ENCODE measurements at places on chromosomes 13 and 19. TPM values are rescaled to one million over a fixed set of nuclear protein-coding genes. Genes with fewer than 3 reads are reported as not detected.

Gene GGN
- 0.74 TPM for total RNA-seq

Gene IL12RB1
- total RNA-seq: 41.7 TPM

Gene AXL
- not detected for total RNA-seq

Gene TICAM1
- total RNA-seq: 26.7 TPM

Gene OVOL3
- total RNA-seq: not detected

Gene RAB3A
- total RNA-seq: 6.9 TPM

Gene FSD1
- 23.2 TPM for total RNA-seq

Gene GCDH
- 43.8 TPM for total RNA-seq

Gene OSCAR
- not detected for total RNA-seq

DNA sequence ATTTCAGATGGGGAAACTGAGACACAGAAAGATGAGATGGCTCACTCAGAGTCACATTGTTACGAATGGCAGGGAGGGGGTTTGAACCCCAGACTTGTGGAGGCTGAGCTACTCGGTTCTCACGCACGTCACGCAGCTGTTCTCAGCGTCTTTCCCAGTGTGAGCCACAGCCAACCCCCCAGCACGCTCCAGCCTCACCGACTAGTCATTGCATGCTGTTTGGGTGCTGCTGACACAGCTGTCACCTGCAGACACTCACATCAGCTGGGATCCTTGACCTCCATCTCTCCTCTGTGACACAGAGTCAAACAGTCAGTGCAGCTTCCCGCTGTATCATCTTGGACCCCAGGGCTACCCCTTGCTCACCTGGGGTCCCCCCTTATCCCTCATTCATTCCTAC is 2.4 kb upstream of the NCAN start:
- DNase-seq: no peak

- DNase-seq: no peak
These were observed 71.7 kb downstream of the TUBGCP3 start for GRCh38 chr13:112516218-112516617.

DNA sequence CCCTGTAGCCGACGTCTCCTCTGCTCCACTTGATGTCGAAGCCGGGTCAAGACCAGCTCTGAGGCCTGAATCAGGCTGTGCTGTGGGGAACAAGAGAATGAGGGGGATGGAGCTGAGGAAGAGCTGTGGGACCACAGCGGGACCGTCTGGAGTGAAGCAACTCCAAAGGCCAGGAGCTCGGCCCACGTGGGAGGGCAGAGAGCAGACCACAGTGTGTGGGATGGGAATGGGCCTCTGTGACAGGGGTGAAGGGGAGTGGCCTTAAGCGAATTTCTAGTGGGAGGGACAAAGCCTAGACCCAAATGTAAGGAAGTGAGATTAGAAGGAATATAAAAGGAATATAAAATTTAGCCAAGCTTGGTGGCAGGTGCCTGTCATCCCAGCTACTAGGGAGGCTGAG is 3.8 kb upstream of the SLC8A2 start:
- DNase-seq: no peak

DNA sequence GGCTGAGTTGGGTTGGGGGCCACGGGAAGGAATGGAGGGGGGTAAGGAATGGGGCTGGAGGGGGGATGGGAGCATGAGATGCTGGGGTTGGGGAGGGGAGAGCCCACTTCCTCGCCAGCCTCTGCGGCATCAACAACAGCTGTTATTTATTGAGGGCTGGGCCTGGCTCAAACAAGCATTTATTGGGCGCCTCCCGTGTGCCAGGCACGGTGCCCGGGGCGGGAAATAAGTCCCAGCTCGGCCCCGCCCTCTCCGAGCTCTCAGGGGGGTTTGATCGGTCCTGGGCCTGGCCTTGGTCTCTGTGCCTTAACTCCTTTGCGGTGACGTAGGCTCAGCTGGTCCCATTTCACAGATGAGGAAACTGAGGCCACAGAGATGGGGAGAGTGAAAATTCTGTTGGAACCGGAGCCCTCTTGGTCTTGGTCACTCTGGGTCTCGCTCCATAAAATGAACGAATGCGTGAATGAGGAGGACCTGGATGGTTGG is 919 bp upstream of the ADAMTS10 start:
- DNase-seq: no peak

- DNase-seq: no peak
These were observed 83.6 kb downstream of the KL start for GRCh38 chr13:33099860-33100259.

DNA sequence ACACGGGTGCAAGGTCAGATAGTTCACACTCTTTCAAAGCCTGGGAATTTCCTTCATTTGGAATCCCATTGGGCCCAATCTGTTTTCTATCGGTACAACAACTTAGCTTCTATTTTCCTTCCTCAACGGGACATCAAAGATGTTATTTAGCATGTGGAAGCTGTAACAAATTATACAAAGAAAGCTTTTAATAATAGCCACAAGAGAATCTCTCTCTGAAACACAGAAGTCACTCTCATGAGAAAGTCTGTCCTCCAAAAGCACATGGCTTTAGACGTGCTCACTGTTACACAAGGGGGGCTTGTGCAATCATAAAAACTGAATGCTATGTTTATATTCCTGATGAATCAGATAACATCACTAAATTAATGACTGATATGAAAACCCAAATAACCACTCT is 28.9 kb upstream of the CYSLTR2 start:
- no peak for DNase-seq

DNA sequence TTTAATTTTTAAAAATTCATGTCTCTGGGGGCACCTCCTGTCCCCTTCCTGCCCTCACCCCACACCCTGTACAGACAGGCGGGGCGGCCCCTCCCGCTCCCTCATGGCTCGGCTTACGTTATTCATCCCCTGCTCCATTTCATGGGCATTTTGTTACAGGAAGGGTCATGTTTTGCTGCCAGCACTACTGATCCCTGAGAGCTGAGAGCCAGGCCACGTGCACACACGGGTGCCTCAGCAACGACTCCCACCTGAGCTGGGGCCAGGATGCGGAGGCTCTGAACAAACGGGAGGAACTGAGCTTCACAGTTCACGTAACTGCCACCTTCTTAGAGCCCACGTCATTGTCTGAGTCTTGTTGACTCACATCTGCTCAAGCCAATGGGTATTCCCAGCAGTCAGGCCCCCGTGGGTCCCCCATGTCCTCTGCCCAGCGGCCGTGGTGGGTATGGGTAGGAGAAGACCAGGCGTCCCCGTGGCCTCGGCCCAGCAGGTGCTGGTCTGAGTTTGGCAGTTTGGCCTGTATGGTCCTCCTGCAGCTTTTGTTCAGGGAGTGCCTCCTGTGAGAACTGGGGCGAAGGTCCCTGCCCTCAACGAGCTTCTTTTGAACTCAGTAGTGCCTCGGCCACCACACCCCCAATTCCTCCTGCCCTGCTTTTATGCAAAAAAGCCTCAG is 16.4 kb upstream of the TMEM255B start:
- DNase-seq: no peak

- no peak for DNase-seq
These were observed 37.0 kb upstream of the MAP3K10 start for GRCh38 chr19:40154121-40154680.

DNA sequence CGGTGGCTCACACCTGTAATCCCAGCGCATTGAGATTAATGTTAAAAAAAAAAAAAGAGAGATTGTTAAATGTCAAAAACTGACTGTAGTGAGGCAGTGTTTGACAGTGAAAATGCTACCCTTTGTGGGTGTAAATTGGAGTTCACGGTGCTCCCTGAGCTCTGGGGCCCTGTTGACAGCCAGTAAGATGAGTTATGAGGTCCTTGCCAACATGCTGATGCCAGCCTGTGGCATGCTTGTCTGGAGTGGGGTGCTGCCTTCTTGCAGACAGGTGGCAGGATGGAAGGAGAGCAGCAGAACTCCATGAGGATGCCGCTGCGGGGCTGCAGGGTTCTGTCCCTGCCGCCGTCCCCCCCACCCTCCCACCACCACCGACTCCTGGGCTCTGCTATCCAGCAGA is 25.9 kb downstream of the PRAM1 start:
- no peak for DNase-seq

DNA sequence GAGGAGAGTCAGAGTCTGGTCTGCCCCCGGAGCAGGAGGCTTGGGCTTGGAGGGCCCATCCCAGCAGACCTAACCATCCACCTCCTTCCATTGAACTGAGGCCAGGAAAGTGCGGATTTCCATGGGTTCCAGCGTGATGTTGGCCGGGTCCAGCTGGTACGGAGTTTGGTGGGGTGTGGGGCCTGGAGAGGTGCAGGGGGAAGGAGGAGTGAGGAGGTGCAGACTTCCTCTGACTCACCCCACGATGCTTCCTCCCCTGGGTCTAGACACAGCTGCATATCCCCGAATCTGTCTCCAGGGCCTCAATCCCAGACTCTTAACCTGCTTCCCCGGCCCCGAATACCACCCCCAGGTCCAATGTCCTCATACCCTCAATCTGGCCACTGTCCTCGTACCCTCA is 20.0 kb downstream of the MAN2B1 start:
- DNase-seq: no peak

DNA sequence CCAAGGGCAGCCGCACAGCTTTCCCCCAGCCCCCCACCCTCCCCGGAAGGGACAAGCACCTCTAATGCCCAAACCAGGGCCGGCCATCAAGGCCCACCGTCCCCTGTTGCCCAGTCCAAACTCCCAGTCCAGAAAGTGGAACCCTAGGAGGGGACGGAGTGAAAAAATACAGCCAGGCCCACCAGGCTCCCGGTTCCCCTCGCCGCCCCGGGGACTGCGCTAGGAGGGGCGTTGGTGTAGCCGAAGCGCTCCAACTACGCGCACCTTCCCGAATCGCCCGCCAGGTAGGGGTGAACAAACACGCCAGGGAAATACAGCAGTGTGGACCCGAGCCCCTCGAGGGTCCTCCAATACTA is 1.3 kb downstream of the KLF16 start:
- no peak for DNase-seq

DNA sequence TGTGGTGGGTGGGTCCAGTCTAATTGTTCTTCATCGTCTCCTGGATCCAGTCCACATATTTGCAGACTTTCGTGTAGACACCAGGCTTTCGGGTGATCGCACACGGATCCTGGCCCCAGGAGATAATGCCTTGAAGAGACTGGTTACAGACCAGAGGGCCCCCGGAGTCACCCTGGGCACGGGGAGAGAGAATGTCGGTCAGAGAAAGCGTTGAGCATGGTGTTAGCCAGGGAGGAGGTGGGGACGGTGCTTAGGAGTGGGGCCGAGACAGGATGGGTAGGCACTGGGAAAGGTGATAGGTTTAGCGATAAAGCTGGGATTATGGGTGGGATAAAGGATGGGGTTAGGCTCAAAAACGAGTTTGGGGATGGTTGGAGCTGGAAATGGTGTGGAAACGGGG is 3.0 kb upstream of the KLK10 start:
- no peak for DNase-seq

DNA sequence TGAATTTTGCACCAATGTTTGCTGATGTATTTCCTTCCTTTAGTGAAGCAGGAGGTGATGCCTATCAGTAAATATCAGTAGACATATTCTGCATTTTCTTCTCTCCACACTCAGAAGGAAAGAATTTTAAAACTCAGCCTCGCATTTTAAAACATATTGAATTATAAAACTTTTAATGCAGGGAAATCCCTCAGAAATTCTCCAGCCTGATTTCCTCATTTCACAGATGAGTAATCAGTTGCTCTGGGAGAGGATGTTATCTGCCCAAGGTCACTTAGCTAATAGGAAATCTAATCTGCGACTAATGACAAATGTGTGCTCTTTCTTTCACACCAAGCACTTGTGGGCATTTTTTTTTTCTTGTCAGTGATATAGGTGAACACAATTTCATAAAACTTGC is 320.6 kb downstream of the ITGBL1 start:
- DNase-seq: no peak

DNA sequence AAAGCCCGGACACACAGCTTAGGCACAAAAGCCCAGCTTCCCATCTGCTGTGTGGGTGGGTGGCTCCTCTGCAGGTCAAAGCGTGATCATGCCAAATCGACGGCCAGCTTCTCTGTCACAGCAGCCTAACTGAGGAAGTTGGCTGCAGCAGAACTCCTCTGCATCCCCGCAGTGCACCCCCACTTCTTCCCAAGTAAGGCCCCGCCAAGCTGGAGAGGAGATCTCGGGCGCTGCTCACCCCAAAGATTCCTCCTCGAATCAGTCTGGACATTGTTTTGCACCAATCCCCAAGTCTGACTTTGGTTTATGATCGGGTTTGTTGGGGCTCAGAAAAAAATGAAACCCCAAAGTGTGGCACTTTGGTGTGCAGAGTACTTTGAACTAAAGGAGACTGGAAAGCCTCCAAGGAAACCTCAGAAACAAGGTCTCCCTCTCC is 19.7 kb upstream of the CPB2 start:
- peak; percentile 15 for DNase-seq

- DNase-seq: no peak
These were observed 15.8 kb downstream of the CPB2 start for GRCh38 chr13:46088821-46089562.

GRCh38 chr13:24087605-24088225 is 72.8 kb upstream of the SPATA13 start:
- DNase-seq: no peak

GRCh38 chr13:111022886-111023285 is 92.2 kb upstream of the ARHGEF7 start:
- DNase-seq: no peak

- no peak for DNase-seq
These were observed 133.4 kb upstream of the NBEA start for GRCh38 chr13:34808649-34809048.

GRCh38 chr13:45310341-45311131 is 30.4 kb downstream of the TPT1 start:
- no peak for DNase-seq

DNA sequence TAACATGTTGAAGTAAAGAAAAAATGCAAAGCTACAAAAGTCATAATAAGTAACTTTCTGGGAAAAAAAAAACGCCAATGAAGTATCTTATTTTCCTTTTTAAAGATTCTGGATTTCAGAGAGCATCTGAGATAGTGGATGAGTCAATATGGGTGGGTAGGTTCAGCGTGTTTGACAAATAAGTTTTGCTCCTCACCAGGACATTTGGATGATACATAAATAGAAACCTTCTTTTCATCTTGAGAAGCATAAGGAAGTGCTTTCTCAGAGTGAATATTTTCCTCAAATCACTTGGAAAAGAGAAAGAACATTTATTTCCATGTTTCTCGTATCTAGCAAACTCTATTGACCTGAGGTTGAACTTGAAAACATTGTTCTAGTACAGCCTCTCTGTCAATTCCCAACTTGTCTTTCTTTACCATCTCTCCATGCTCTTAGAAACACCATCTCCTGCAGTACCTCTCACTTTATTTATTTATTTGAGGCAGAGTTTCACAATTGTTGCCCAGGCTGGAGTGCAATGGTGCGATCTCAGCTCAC is 463.2 kb downstream of the KLF5 start:
- no peak for DNase-seq
